Vagina (tissue), 2 donors: ENCODE measurements at places on chromosomes 11 and 22.

GRCh38 chr11:46617972-46618314 is 590 bp downstream of the ATG13 start:
- H3K4me1 ChIP-seq, result peaks cover 30% of the 10 kb centered on the region
- H3K4me3 ChIP-seq, result peak overlapping the region; percentile 89
- peak overlapping the region; percentile 89 for H3K27ac ChIP-seq

- no peak for DNase-seq
- no peaks in the 10 kb centered on the region for H3K27me3 ChIP-seq
- H3K4me3 ChIP-seq, result peak overlapping the region; percentile 95
- peaks cover 40% of the 10 kb centered on the region for H3K4me1 ChIP-seq
Observed at GRCh38 chr11:821512-822371, 3.0 kb downstream of the PNPLA2 start.

- DNase-seq, result no peak
- H3K4me3 ChIP-seq, result no peak overlapping the region
- H3K27me3 ChIP-seq, result no peaks in the 10 kb centered on the region
- peak overlapping the region; percentile 31 for H3K27ac ChIP-seq
Observed at GRCh38 chr11:1916986-1917522, 2.4 kb upstream of the TNNT3 start.

- H3K36me3 ChIP-seq, result no peaks in the 10 kb centered on the region
- no peaks in the 10 kb centered on the region for H3K27me3 ChIP-seq
- H3K4me1 ChIP-seq, result peaks cover 32% of the 10 kb centered on the region
Observed at GRCh38 chr11:47399860-47400767, 8.3 kb upstream of the SLC39A13 start.

GRCh38 chr22:39283322-39284141 is 35.9 kb downstream of the RPL3 start:
- peak overlapping the region; percentile 42 for H3K27ac ChIP-seq
- H3K27me3 ChIP-seq, result no peaks in the 10 kb centered on the region
- peaks cover 19% of the 10 kb centered on the region for H3K4me1 ChIP-seq
- no peak for DNase-seq
- no peak overlapping the region for H3K4me3 ChIP-seq

DNA sequence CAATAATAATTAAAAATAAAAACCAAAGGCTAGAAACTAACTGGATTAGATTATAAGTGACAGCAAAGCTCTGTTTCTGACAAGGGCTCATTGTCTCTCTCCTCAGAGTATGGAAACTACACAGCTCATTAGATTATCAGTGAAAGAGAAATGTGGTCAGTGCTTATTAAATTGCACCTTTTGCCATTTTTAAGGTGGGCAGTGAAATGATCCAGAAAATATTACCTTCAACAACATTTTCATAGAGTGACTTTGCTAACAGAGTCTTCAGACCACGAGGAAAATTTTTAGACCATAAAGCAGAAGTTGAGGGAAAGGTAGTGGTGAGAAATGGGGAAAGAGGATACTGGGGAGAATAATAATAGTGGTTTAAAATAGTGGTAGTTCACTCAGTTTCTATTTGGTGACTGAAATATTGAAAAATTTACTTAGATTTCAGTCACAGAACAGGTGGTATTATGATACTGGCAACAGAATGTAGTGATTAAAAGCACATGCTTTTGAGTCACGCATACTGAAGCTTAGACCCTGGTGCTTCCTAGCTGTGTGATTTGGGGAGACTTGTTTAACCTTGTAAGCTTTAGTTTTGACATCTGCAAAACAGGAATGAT is 684.0 kb upstream of the CCDC90B start:
- H3K36me3 ChIP-seq, result no peaks in the 10 kb centered on the region
- no peak overlapping the region for H3K27ac ChIP-seq
- no peak for DNase-seq
- no peak overlapping the region for H3K4me3 ChIP-seq
- H3K27me3 ChIP-seq, result no peaks in the 10 kb centered on the region

- H3K36me3 ChIP-seq, result no peaks in the 10 kb centered on the region
- no peaks in the 10 kb centered on the region for H3K4me1 ChIP-seq
- no peak overlapping the region for H3K4me3 ChIP-seq
- no peak overlapping the region for H3K27ac ChIP-seq
- no peak for DNase-seq
- no peaks in the 10 kb centered on the region for H3K27me3 ChIP-seq
Observed at GRCh38 chr11:42802201-42802899, 509.4 kb upstream of the API5 start.

DNA sequence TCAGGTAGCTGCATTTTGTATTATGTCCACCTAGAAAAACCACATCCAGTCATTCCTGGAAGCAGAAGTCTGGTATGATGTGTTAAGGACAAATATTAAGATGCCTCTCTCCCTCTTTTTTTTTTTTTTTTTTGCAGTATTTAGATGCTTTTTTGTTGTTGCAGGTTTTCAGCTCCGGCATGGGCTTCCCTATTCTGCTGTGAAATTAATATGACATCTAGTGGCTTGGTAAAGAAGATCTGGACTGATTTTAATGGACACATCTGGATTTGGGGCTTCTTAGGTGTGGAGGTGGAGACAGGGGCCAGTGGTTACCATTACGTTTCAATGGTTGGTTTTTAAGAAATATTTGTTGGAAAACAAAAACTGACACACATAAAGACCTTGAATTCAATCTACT is 47.5 kb upstream of the RASSF10 start:
- DNase-seq, result no peak
- no peak overlapping the region for H3K27ac ChIP-seq
- H3K4me1 ChIP-seq, result no peaks in the 10 kb centered on the region
- no peak overlapping the region for H3K4me3 ChIP-seq
- H3K27me3 ChIP-seq, result no peaks in the 10 kb centered on the region

DNA sequence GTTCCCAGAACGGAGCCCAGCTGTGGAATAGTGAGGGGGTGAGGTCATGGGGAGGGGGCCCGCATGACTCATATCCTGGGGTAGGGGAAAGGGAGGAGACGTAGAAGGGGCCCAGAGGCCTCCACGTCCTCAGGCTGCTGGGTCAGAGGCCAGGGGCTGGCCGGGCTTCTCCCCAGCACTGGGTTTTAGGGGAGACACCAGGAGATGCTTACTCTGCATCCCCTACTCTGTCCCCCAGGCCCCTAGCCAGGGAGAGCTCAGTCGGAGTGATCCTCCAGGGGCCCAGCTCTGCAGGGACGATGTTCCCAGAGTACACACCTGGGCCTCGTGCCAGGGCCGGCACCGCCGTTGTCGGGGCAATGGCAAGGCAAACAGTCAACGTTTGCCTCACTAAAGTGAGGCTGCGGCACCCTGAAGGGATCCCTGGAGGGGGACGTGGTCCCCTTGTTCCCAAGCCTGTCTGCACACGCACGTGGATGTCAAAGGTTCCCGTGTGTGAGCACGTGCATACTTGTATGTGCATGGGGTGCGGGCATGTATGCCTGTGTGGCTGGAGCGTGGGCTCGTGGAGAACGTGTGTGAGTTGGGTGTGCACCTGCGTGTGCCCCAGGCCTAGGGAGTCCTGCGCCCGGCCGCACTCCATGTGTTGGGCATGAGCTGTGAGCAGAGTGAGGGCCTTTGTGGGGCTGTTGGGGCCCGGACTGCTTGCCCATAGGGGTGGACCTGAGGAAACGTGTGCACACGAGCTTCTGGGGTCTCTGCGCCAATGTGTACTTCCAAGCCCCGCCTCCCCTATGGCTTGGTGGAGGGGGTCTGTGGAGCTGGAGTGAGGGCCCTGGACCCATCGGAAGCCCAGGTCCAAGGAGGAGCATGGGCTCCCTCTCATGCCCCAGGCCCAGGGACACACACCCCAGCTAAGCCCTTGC is 14.2 kb downstream of the PRR33 start:
- no peak for DNase-seq
- H3K27me3 ChIP-seq, result no peaks in the 10 kb centered on the region
- H3K36me3 ChIP-seq, result no peaks in the 10 kb centered on the region

DNA sequence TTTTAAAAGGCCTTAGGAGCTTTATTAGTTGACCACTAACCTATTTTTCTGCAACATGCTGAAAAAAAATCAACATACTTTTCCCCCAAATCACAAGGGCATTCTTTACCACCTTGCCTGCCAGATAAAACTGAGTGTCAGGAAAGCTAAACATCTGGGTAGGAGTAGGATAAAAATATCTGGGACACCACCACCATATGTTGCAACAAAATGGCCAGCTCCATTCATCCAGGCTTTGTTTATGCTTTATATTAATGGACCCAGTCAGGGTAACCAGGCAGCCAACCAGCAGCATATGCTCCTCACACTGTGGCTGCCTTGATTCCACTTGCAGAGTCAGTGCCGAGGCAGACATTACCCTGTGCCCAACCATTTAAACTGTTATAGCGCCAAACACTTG is 1024.5 kb downstream of the LRRC4C start:
- no peaks in the 10 kb centered on the region for H3K27me3 ChIP-seq
- H3K36me3 ChIP-seq, result no peaks in the 10 kb centered on the region
- DNase-seq, result no peak

DNA sequence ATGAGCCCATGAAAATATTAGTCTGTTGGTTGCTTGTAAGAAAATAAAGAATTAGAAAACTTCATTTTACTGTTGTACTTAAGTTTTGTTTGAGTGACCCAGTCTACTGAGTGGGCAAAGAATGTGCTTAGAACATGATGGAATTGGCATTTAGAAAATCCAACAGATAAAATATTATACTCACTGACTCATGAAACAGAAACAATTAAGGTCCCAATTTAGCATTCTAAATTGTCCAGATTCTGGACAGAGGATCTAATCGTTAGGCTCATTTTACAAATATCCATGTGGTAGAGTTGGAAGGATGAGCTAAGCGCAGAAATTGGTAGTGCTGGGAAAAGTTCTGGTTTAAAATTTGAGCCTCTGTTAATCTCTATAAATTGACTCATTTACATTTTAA is 45.4 kb downstream of the METTL15 start:
- DNase-seq, result no peak
- no peak overlapping the region for H3K27ac ChIP-seq
- H3K27me3 ChIP-seq, result no peaks in the 10 kb centered on the region
- no peaks in the 10 kb centered on the region for H3K36me3 ChIP-seq
- H3K4me1 ChIP-seq, result no peaks in the 10 kb centered on the region

- no peaks in the 10 kb centered on the region for H3K36me3 ChIP-seq
- H3K4me1 ChIP-seq, result peaks cover 34% of the 10 kb centered on the region
- H3K27ac ChIP-seq, result no peak overlapping the region
- H3K4me3 ChIP-seq, result no peak overlapping the region
Observed at GRCh38 chr11:120715239-120715638, 203.7 kb downstream of the GRIK4 start.

DNA sequence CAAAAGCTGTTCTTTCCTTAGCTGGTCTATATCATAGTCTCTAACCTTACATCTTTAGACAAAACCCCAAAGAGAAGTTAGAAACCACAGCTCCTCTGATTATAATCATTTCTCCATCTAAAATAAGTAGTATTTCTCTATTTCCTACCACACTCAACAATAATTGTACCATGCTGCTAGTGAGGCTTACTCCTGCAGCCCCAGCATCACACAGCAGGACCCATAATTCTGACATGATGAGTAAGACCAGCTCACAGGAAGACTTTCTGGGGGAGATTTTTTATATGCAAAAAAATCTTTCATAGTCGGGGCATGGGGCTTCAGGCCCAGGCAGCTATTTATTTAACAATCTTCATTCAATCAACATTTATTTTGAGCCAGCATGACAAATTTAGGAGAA is 441.6 kb downstream of the DYNC2H1 start:
- no peaks in the 10 kb centered on the region for H3K4me1 ChIP-seq
- no peak for DNase-seq
- H3K27me3 ChIP-seq, result no peaks in the 10 kb centered on the region
- no peak overlapping the region for H3K4me3 ChIP-seq
- no peak overlapping the region for H3K27ac ChIP-seq

GRCh38 chr11:6608726-6609501 is 3.1 kb downstream of the TAF10 start:
- H3K27ac ChIP-seq, result peak overlapping the region; percentile 87
- no peaks in the 10 kb centered on the region for H3K36me3 ChIP-seq
- DNase-seq, result no peak
- no peak overlapping the region for H3K4me3 ChIP-seq
- H3K4me1 ChIP-seq, result peaks cover 59% of the 10 kb centered on the region

- no peaks in the 10 kb centered on the region for H3K27me3 ChIP-seq
- no peaks in the 10 kb centered on the region for H3K4me1 ChIP-seq
- no peak overlapping the region for H3K4me3 ChIP-seq
- H3K36me3 ChIP-seq, result no peaks in the 10 kb centered on the region
- DNase-seq, result no peak
- H3K27ac ChIP-seq, result no peak overlapping the region
Observed at GRCh38 chr22:28670756-28671155, 8.9 kb downstream of the TTC28 start.

DNA sequence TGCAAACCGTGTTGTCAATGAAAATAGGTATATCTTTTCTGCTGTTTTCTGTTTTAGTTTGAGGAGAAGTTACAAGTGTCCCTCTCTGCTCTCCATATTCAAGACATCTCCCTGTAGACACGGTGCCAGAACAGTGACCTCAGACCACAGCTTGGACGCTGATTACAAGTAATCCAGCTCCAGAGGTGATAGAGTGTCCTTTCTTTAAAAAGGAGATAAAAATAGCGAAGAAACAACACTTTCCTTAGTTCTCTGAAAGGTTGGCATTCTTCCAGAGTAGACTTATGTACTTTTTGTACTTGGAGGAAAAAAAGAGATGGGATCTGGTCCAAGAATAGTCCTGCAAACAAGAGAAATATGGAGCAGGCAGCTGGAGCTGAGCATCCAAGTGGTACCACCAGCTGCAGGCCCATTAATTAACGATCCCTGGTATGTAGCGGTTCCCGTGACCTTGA is 43.0 kb upstream of the WT1 start:
- no peak overlapping the region for H3K27ac ChIP-seq
- no peaks in the 10 kb centered on the region for H3K36me3 ChIP-seq
- no peak overlapping the region for H3K4me3 ChIP-seq
- no peak for DNase-seq
- H3K27me3 ChIP-seq, result no peaks in the 10 kb centered on the region
- H3K4me1 ChIP-seq, result no peaks in the 10 kb centered on the region

DNA sequence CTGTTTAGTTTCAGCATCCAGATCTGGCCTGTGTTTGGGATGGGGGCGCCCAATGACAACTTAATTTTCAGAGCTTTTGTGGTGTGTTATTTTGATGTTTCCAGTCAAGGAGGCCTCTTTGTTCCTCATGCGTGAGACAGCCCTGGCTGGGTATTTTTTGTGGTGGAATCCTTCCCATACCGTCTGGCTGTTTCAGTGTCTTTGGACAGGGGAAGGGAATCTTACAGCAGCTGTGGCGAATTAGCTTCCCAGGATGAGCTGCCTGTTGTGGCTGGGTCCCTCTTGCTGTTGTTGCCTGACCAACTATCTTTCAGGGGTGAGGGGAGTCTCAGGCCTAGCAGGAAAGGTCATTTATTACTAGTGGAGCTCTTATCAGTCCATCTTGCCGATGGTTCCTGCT is 138.8 kb downstream of the ARHGAP20 start:
- no peaks in the 10 kb centered on the region for H3K27me3 ChIP-seq
- H3K36me3 ChIP-seq, result no peaks in the 10 kb centered on the region
- H3K4me1 ChIP-seq, result no peaks in the 10 kb centered on the region
- DNase-seq, result no peak
